ENCODE measurements at places on chromosomes 16 and 17.

DNA sequence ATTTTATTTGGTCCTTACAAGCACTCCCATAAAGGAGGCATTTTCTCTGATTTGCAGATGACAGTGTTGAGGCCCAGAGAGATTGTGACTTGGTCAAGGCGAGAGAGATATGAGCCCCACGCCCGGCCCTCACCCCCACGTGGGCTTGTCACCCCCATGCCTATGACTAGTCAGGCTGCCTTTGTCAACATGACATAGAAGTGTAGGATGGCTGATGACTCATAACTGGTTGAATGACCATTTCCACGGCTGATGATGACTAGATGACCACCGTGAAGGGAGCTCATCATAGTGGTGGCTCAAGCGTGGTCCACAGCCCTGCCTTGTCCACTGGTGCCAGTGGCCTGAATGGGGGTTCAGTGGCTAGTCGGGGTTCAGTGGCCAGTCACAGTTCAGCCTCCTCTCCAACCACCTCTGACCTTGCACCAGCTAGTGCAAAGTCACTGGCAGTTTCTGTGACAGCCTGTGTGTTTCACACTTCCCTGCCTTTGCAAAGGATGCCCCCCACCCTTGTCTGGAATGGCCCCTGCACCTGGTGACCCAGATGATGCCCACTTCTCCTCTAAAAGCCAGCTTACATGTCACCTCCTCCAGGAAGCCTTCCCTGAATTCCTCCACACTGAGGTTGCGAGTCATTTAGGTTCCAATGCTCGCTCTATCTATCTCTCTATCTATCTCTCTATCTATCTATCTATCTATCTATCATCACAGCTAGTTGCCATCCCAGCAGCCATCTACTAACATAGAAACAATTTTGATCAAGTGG, 3.8 kb upstream of the WSCD1 start:
- no peak for DNase-seq

- DNase-seq: peak; percentile 70
Measured at GRCh38 chr17:76726776-76727718, at the start of gene METTL23. TSS of gene METTL23 (plus strand) at chr17:76726839. CDS start at chr17:76729711, 2,872 bp downstream.

GRCh38 chr17:10743316-10744009, 13.6 kb upstream of the TMEM220 start:
- DNase-seq: peak; percentile 48

GRCh38 chr17:29326023-29326813, 32.3 kb upstream of the NUFIP2 start:
- no peak for DNase-seq

DNA sequence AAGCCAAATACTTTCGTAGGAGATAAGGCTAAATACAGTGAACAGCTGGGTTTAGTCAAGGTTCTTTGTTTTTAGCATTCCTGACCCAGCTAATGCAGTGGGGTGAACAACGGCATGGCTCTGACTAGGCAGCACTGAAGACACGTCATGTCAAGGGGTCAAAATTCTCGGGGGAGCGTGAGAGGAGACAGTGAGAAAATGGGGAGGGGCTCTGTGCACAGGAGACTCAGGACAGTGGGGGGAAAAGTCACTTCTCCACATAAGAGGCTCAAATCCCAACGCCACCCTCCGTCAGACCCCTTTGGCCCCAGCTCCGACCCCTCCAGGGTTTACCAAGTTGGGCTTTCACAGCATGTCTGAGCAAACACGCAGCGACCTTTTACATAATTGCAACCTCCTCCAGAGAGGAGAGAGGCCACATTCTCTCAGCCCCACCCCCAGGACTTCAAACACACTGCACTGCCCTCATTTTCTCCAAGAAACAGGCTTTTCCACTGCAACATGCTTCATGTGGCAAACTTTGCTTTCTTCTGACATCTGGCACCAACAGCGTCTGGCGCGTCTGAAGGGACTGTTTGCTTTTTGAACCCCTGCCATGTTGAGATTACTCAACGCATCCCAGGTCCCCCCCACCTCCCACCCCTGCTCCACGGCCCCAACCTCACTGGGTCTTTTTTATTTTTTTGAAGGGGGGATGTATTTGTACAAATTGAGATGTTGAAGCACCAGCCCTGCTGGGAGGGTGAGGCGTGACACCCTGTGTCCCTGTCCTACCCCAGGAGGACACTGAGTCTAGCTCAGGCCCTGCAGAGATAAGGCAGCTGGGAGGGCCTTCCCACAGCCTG, 30.0 kb downstream of the AXIN2 start:
- DNase-seq: no peak

DNA sequence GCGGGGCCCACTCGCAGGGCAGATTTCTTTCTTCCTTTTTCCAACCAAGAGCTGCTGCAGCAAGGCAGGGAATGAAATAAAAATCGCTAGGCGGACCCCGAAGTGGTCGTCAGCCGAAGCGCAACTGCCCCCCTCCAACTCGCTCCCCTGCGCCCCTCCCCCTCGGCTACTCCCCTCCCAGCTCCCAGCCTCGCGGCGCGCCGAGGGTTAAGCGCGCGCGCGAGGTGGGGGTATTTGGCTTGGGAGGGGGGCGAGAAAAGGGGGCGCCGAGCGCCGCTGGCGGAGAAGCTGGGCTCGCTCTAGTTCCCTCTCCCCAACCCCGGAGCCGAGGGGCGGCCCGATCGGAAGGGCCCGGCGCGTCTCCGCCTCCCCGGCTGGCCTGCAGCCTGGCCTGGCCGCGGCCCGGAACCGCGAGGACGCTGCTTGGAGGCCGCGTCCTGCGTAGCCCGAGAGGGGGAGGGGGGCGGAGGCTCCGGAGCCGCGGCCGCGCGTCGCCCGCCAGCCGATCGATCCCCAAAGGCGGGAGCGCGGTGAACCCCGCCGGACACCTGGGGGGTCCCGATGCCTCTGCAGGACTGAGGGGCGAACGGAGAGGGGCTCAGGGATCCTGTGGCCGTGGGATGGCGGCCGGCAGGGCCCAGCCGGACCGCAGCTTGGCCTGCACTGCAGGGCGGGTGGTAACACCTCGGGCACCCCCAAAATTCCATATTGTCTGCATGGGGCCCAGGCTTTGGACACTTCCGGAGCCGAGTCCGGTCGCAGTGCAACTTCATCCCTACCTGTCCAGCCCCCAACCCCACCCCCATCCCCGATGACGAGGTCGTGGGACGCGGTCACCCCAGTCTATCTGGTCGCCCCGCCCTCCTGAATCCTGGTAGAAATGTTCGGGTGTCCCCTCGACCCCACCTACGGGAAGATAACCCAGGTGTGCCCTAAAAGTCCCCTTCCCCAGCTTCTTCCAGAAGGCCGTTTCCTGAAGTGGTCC, 4.9 kb upstream of the CBX4 start:
- peak; percentile 68 for DNase-seq

DNA sequence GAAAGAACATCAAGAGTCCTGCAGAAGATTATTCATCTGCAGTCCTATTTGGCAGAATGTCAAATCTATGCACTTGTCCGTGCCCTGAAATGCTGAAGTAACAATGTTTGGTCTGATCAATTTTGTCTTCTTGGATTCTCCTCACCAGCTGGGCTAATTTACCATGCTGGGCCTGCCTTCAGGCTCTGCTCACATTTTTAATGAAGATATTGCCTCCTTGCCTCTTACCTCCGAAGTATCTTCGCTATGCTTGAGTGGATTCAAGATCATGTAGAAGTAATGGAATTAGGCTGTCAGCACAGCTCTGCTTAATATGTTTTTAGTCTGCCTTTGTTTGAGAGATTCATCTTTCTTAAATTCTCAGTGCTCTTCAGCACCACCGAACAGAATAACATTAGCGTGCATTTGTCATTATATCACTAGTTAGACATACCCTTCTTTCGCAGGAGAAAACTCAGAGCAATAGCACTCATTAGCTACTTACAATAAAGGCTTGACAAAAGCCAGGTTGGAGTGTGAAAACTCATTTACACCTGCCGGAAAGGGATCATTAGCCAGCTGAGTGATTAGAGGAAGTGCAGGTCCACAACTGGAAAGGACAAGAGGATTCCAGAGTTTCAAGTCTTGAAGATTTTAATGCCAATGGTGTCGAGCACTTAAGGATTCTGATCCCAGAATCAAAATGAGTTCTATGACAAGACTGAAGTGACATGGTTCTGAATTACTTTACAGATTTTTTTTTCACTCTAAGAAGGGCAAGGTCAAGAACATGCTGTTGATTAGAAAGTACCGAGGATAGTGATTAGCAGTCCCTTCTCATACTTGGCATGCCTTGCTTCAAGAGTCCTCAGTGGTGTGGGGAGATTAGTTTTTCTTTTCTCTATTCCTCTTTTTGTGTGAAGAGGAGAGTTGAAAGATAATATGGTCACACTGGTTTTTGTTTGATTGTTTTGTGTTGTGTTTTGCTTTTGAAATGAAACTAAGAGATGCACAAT, 405.6 kb upstream of the TOM1L1 start:
- no peak for DNase-seq
